ENCODE measurements at places on chromosomes 3 and 15.

DNA sequence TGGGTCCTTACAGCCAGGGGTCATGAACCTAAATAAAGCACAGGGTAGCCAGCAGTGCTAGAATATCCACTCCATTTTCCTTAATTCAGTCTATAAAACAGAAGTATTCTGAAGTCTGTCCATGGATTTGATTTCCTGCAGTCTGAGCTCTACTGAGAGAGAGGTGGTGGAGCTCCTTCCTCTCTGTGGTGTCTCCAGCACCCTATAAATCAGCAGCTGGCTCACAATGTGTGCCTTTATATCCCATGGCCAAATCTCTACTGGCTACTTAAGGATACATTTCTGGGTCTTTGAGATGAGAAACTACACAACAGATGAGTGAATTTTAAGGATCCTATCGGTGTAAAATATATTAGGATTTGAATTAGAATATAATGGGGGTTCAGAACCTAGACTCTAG is 339.9 kb upstream of the RBMS3 start:
- no peak for DNase-seq

DNA sequence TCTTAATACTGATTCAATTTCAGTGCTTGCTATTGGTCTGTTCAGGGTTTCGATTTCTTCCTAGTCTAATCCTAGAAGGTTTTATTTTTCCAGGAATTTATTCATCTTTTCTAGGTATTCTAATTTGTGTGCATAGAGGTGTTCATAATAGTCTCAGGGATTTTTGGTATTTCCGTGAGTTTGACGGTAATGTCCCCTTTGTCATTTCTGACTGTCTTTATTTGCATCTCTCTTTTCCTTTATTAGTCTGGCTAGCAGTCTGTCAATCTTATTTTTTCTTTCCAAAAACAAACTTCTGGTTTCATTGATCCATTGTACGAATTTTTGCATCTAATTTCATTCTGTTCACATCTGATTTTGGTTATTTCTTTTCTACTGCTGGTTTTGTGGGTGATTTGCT is 35.2 kb upstream of the CD200R1L start:
- DNase-seq = no peak

DNA sequence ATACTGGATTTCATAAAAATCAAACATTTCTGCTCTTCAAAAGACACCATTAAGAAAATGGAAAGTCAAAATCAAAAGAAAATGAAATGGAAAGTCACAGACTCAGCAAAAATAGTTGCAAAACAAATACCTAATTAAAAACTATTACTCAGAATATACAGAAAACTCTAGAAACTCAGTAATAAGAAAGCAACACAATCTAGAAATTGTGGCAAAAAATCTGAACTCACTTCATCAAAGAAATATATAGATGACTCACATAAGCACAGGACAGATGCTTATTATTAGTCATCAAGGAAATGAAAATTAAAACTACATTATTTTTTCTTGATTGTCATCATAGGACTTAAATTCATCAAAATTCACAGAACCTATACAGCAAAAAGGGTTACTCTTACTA is 430.0 kb downstream of the SHQ1 start:
- no peak for DNase-seq

- DNase-seq = no peak
Observed at GRCh38 chr3:129560911-129561594, 18.1 kb downstream of the H1-8 start.

GRCh38 chr3:43405888-43406642 is 119.7 kb downstream of the SNRK start:
- DNase-seq = no peak

- DNase-seq = no peak
Observed at GRCh38 chr3:63508771-63509170, 143.7 kb upstream of the SNTN start.

GRCh38 chr15:51625236-51625635 is 2.7 kb upstream of the DMXL2 start:
- no peak for DNase-seq

GRCh38 chr3:175434561-175434960 is 575.4 kb downstream of the NAALADL2 start:
- no peak for DNase-seq

DNA sequence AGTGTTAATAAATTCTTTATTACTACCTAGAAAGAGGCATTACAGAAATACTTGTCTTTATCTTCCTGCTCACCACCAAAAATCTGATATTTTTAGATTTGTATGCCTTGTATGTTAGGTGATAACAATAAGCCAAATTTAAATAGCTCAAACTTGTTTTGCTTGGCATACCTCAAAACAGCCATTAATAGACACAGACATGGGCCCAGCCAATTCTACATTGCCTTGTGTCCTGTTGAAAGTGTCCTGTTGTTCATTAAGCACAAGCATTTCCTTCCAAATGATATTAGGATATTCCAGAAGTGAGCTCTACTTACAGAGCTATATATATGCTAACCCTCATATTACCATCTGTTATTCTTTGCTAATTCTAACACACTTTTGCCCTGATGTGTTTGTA is 438.6 kb upstream of the ZNF385D start:
- DNase-seq = no peak

DNA sequence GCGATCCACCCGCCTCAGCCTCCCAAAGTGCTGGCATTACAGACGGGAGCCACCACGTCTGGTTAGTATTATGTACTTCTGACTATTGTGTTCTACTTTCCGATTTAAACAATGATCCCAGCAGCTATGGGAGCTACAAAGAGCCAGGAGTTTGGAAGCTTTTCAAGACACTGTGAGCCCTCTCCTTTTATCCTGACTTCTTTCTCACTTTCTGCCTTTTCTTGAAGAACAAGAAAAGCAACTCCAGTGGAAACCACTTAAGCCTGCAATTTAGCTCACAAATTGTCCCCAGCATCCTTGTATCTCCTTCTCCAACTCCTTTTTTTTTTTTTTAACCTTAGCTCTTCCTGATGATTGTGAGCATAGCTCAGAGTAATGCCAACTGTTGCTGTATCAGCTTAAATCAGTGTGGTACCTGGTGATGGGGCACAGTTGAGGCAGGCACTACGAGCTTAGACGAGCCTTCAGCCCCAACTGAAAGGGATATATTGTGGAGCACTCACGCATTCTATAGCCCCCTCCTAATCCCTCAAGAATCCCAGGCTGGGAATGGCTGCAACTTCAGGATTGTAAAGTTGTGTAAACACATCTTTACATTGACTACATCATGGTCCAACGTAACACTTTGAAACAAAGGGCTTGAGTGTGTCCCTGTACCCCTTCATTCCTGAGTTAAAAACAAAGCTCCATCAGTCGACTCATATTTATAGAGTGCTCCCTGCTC is 677.0 kb downstream of the FHIT start:
- DNase-seq = no peak

DNA sequence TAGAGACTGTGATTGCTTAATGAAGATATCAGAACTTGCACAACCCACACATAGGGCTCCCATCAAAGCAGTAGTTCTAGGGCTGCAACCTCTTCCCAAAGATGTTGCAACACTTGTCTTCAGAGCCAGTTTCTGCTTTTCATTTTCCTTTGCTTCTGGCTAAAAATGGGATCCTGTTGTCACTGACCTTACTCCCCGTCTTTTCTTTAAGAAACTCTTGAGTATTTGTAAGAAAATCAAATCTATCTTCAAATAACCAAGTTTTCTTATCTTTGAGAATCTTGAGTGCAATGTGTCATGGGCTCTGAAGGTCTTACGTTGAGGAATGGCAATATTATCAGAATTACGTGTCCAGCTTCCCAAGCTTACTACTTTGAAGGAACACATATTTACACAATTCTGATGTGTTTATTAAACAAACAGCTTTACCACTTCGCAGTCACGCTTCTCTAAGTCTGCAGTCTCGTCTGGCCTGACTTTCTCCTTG is 24.1 kb downstream of the CACNA1D start:
- DNase-seq = no peak

Measured in stimulated activated CD4-positive, alpha-beta T cell treated with anti-CD3 and anti-CD28 coated beads, TNF-alpha, amount 100 ng/mL, for 4 hours (primary cell).